Activated naive CD8-positive, alpha-beta T cell treated with anti-CD3 and anti-CD28 coated beads for 36 hours (primary cell): ENCODE measurements at places on chromosomes 6 and 20.

DNA sequence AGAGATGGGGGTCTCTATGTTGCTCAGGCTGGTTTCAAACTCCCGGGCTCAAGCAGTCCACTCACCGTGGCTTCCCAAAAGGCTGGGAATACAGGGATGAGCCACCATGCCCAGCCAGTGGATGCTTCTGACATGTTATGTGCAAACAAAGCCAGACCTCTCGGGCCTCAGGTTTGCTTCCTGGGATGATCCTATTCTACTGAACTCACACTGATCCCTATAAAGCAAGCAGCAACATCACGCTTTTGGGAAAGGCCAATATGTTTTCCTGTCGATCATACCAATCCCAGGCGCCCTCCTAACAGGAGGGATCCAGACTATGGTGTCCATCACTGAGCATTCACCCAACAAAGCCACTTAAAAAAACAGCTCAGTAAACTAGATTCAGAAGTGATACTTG lies 60.2 kb downstream of the CSE1L start:
- H3K27ac ChIP-seq = no peak overlapping the region
- peaks cover 3% of the 10 kb centered on the region for H3K4me1 ChIP-seq
- no peak overlapping the region for H3K4me3 ChIP-seq

GRCh38 chr6:146336191-146336590 lies 207.4 kb upstream of the RAB32 start:
- no peak for DNase-seq
- no peak overlapping the region for H3K4me3 ChIP-seq
- no peaks in the 10 kb centered on the region for H3K4me1 ChIP-seq
- no peaks in the 10 kb centered on the region for H3K27me3 ChIP-seq
- H3K27ac ChIP-seq = no peak overlapping the region

- no peak overlapping the region for H3K4me3 ChIP-seq
- no peak for DNase-seq
- H3K36me3 ChIP-seq = no peaks in the 10 kb centered on the region
- peaks cover 19% of the 10 kb centered on the region for H3K4me1 ChIP-seq
- H3K27ac ChIP-seq = no peak overlapping the region
Measured at GRCh38 chr6:25326960-25327359, 47.8 kb downstream of the CARMIL1 start.

- DNase-seq = no peak
- H3K36me3 ChIP-seq = no peaks in the 10 kb centered on the region
- no peak overlapping the region for H3K27ac ChIP-seq
Measured at GRCh38 chr6:74891349-74891831, 314.5 kb downstream of the COL12A1 start.

GRCh38 chr6:163728442-163729126 lies 314.1 kb downstream of the QKI start:
- H3K27ac ChIP-seq = no peak overlapping the region
- no peaks in the 10 kb centered on the region for H3K4me1 ChIP-seq
- H3K4me3 ChIP-seq = no peak overlapping the region
- DNase-seq = no peak
- no peaks in the 10 kb centered on the region for H3K36me3 ChIP-seq

GRCh38 chr6:31272836-31273626 lies 1.1 kb upstream of the HLA-C start:
- H3K4me3 ChIP-seq = peak overlapping the region; percentile 90
- peak; percentile 20 for DNase-seq
- H3K27me3 ChIP-seq = no peaks in the 10 kb centered on the region
- peak overlapping the region; percentile 98 for H3K27ac ChIP-seq
- H3K4me1 ChIP-seq = peaks cover 38% of the 10 kb centered on the region

DNA sequence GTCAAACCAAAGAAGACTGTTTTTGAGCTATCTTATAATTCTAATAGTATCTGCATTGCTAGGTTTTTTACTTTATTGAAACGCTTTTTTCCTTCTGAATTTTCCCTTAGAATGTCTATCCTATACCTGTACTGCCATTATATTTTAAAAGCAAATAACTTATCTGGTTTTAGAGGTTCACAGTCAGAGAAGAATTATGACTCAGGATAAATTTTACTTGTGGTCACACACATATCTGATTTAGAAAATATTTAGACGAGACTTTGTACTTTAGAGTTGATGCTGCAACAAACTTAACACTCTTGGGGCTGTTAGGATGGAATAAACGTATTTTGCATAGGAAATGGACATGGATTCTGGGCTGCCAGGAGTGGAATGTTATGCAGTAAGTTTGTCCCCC lies 33.0 kb downstream of the LMBRD1 start:
- peaks cover 35% of the 10 kb centered on the region for H3K36me3 ChIP-seq
- no peak overlapping the region for H3K27ac ChIP-seq
- H3K4me3 ChIP-seq = no peak overlapping the region
- no peaks in the 10 kb centered on the region for H3K27me3 ChIP-seq
- peaks cover 18% of the 10 kb centered on the region for H3K4me1 ChIP-seq

DNA sequence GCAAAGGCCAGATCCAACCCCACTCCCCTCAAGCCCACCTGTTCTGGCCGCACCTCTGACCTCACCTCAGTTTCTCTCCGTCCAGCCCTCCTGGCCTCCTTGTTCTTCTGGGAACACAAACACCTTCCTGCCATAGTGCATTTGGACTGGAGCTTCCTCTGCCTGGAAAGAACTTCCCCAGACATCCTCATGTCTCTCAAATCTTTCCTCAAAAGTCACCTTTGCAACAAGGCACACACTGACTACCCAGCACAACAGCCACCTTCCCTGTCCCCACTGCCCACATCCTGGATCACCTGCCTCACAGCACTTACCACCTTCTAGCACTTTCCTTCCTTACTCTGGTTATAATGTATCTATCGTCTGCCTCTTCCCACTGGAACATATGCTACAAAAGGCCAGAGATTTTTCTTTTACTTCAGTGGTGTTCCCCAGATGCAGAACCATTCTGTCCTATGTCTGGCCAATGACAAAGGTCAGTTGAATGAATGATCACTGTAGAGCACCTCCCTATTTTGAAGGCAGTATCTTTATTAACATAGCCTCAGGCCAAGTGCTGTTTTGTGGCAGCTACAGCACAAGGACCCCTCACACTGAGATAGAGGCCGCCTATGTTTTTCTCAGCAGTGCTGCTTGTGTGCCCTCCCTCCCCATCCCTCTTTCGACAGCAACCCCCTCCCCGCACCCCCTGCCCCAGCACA lies 4.1 kb downstream of the HLA-B start:
- peaks cover 51% of the 10 kb centered on the region for H3K36me3 ChIP-seq
- H3K4me1 ChIP-seq = peaks cover 63% of the 10 kb centered on the region
- H3K4me3 ChIP-seq = peak overlapping the region; percentile 95
- peak overlapping the region; percentile 26 for H3K27ac ChIP-seq
- H3K27me3 ChIP-seq = no peaks in the 10 kb centered on the region
- DNase-seq = no peak

- H3K36me3 ChIP-seq = peaks cover 29% of the 10 kb centered on the region
- H3K4me3 ChIP-seq = no peak overlapping the region
Measured at GRCh38 chr6:16523606-16524379, 237.5 kb downstream of the ATXN1 start.

DNA sequence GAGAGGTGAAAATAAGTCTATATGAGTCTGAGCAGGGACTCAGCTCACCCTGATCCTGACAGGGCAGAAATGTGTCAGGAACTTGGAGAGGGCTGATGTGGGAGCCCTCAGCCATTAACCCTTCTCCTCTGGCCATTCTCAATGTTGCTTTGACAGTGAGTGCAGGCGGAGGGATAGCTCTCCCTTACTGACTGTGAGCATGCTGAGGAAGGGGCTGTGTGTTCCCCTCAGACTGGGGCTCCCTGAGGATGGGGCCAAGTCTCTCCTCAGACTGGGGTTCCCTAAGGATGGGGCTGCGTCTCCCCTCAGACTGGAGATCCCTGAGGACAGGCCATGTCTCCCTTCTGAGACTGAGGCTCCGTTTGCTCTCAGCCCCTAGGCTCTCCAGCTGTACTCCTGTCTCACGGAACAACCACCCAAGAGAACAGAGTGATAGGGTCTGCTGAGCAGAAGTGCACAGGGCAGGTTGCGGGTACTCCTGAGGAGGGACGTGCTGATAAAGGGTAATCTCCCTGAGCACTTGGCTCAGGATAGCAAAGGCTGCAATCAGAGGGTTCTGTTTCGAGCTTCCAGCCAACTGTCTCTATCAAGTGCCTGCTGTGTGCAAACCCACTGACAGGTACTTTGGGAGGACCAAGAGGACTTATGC lies 141.0 kb downstream of the MRPL14 start:
- no peaks in the 10 kb centered on the region for H3K36me3 ChIP-seq
- no peak overlapping the region for H3K4me3 ChIP-seq
- DNase-seq = no peak
- H3K27me3 ChIP-seq = no peaks in the 10 kb centered on the region
- H3K27ac ChIP-seq = no peak overlapping the region
- H3K4me1 ChIP-seq = no peaks in the 10 kb centered on the region

DNA sequence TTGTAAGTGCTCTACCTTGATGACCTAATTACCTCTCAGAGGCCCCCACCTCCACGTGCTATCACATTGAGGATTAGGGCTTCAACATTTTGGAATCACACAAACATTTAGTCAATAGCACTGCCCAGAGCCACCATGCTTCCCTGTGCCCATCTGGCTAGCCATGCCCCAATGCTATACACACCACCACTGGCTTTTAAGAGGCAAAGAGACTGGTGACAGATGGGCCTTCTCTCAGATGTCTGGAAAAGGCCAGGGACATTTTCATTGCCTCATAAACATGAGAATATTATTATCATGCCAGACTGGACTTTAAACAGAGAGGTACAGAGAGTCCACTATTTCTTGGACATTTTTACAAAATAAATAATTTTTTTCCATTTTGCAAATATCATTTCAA lies 29.8 kb downstream of the TRMT6 start:
- H3K27me3 ChIP-seq = peaks cover 25% of the 10 kb centered on the region
- no peak overlapping the region for H3K4me3 ChIP-seq
- no peak overlapping the region for H3K27ac ChIP-seq
- no peak for DNase-seq

DNA sequence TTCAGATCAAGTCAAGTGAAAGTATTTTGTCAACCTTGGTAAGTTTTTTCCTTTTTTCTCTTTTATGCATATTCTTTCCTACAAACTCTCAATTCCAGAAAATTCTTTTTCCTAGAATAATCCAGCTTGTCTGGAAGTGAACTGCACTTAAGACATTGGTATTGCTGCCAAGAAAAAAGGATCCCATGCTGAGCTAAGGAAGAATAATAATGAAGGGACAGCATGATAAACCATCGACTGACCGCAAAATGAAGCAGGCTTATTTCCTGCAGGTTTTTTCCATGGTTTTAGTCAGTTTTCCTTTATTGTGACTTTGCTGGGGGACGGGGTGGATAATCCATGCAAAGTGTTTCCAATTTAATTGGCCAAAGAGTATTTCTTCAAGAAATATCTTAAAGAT lies 857.6 kb upstream of the SLC35B3 start:
- no peaks in the 10 kb centered on the region for H3K4me1 ChIP-seq
- no peak overlapping the region for H3K4me3 ChIP-seq
- no peaks in the 10 kb centered on the region for H3K36me3 ChIP-seq
- no peak for DNase-seq
- no peak overlapping the region for H3K27ac ChIP-seq

GRCh38 chr20:11170565-11170964 lies 496.8 kb upstream of the JAG1 start:
- no peaks in the 10 kb centered on the region for H3K27me3 ChIP-seq
- no peak overlapping the region for H3K27ac ChIP-seq
- H3K4me3 ChIP-seq = no peak overlapping the region
- no peaks in the 10 kb centered on the region for H3K4me1 ChIP-seq

GRCh38 chr6:125198398-125198937 lies 44.9 kb downstream of the TPD52L1 start:
- no peaks in the 10 kb centered on the region for H3K36me3 ChIP-seq
- no peak overlapping the region for H3K4me3 ChIP-seq
- H3K27me3 ChIP-seq = peaks cover 15% of the 10 kb centered on the region
- DNase-seq = no peak

- DNase-seq = no peak
- H3K27me3 ChIP-seq = no peaks in the 10 kb centered on the region
- H3K4me1 ChIP-seq = no peaks in the 10 kb centered on the region
- H3K36me3 ChIP-seq = no peaks in the 10 kb centered on the region
Measured at GRCh38 chr20:43541214-43541613, 17.6 kb upstream of the SGK2 start.

GRCh38 chr20:37759761-37760209 lies 66.0 kb downstream of the CTNNBL1 start:
- peaks cover 24% of the 10 kb centered on the region for H3K36me3 ChIP-seq
- H3K27me3 ChIP-seq = no peaks in the 10 kb centered on the region
- no peak overlapping the region for H3K4me3 ChIP-seq
- H3K27ac ChIP-seq = no peak overlapping the region

DNA sequence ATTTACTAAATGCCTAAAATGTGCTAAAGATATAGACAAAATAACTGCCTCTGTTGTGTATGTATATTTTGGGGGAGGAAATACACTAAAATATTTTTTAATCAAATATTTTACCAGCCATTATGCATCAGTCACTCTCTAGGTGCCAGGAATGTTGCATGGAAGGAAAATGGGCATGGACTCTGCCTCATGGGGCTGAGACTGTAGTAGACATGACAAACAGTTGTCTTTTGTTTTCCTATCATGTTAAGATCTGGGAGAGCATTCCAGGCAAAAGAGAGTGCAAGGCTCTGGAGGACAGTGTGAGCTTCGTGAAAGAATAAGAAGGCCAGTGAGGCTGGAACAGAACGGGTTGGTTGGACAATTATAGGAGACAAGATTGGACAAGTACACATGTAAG lies 26.5 kb downstream of the HLA-DOB start:
- no peak overlapping the region for H3K27ac ChIP-seq
- H3K27me3 ChIP-seq = peaks cover 62% of the 10 kb centered on the region
- H3K4me3 ChIP-seq = no peak overlapping the region

GRCh38 chr6:21263531-21264287 lies 329.8 kb upstream of the SOX4 start:
- H3K4me1 ChIP-seq = peaks cover 8% of the 10 kb centered on the region
- no peak overlapping the region for H3K4me3 ChIP-seq

- H3K27ac ChIP-seq = no peak overlapping the region
- H3K4me1 ChIP-seq = no peaks in the 10 kb centered on the region
- peaks cover 42% of the 10 kb centered on the region for H3K36me3 ChIP-seq
- no peaks in the 10 kb centered on the region for H3K27me3 ChIP-seq
- no peak overlapping the region for H3K4me3 ChIP-seq
Measured at GRCh38 chr20:18299364-18299763, 11.0 kb downstream of the ZNF133 start.

- no peaks in the 10 kb centered on the region for H3K4me1 ChIP-seq
- peaks cover 22% of the 10 kb centered on the region for H3K27me3 ChIP-seq
- no peak for DNase-seq
- H3K36me3 ChIP-seq = no peaks in the 10 kb centered on the region
- no peak overlapping the region for H3K27ac ChIP-seq
Measured at GRCh38 chr6:71011871-71012371, 55.1 kb upstream of the B3GAT2 start.

- H3K4me1 ChIP-seq = peaks cover 22% of the 10 kb centered on the region
- H3K27ac ChIP-seq = no peak overlapping the region
- peaks cover 2% of the 10 kb centered on the region for H3K36me3 ChIP-seq
- DNase-seq = no peak
Measured at GRCh38 chr20:33693741-33694638, 7.8 kb upstream of the E2F1 start.

GRCh38 chr20:44038681-44039123 lies 124.0 kb downstream of the TOX2 start:
- H3K27me3 ChIP-seq = peaks cover 7% of the 10 kb centered on the region
- no peak overlapping the region for H3K27ac ChIP-seq
- DNase-seq = no peak
- no peaks in the 10 kb centered on the region for H3K4me1 ChIP-seq
- no peaks in the 10 kb centered on the region for H3K36me3 ChIP-seq
